ENCODE measurements at places on chromosomes 1 and 21.

DNA sequence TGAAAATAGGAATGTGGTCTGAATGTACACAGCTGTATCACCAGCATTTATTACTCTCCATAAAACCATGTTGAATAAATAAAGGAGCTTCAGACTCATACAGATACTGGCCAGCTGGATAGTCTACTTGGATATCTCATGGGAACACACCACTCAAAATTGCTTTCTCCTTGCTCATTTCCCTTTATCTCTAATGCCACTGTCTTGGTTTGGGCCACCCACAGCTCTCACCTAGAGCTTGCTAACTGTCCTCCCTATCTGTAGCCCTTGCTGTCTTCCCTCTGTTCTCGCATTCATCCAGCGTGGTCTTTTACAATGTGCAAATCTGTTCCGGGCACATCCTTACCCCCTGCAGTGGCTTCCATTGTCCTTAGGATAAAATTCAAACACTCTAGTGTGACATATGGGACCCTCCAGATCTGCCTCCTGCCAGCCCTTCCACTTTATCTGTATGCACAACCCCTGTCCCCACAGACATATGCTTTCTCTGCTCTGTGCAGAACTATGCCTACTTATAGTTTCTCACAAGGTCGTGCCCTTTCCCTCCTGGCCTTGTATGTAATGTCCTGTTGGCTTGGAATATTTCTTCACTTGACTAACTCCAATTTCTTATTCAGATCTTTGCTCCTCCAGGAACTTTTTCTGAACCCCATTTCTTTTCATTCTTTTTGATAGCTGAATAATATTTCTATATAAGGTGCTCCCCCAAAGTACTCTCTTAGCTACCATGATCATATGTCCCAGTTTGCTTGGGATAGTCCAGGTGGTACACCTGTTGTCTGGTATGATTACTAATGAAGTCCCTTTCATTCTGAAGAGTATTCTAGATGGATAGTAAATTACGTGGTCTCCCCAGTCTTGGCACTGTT lies 2.9 kb downstream of the FLVCR1 start:
- no peaks in the 10 kb centered on the region for H3K27me3 ChIP-seq
- H3K4me1 ChIP-seq, result no peaks in the 10 kb centered on the region
- peak; percentile 94 for DNase-seq

DNA sequence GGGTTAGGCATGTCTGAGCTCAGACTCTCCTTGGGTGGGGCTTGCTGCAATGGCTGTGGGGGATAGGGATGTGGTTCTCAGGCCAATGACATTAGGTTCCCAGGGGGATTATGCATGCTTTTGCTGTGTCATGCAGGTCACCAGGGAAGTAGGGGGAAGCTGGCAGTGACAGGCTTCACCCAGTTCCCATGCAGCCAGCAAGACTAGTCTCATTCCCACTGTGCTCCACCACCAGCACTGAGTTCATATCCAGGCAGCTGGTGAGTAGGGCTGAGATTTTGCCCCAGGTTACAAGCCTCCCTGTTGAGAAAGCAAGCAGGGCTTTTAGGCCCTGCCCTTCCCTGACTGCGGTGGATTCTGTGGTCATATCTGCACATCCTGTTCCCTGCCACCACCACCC lies 32.1 kb upstream of the PLA2G5 start:
- peak; percentile 57 for DNase-seq
- no peaks in the 10 kb centered on the region for H3K27me3 ChIP-seq
- no peak overlapping the region for H3K4me3 ChIP-seq
- no peaks in the 10 kb centered on the region for H3K36me3 ChIP-seq
- no peak overlapping the region for H3K27ac ChIP-seq

DNA sequence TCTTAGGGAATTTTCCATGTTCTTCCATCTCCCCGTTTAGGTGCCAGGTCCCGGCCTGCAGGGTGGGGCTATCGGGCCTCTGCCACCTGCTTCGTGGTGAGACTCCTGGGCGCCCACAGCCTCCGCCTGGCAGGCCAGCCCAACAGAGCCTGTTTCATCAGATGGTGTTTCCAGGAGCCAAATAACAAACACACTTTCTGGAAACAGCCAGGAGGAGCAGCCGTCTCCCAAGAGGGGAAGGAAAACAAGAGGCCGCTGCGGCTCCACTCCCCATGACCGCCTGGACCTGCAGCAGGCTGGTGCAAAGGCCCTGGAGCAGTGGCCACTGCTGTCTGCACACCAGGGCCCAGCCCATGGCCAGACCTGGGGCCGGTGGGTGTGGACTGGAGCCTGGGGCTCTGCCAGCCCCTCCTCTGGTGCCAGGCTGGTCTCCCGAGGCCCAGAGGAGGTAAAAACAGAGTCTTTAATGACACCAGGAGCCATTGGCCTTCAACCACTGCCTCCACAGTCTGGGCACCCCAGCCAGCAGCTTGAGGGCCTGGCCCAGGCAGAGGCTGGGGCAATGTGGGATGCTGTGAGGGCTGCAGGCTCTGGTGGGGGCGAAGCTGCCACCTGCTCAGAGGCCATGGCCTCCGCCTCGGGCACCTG lies 55.0 kb downstream of the SLX9 start:
- H3K4me1 ChIP-seq, result no peaks in the 10 kb centered on the region
- no peak overlapping the region for H3K27ac ChIP-seq

DNA sequence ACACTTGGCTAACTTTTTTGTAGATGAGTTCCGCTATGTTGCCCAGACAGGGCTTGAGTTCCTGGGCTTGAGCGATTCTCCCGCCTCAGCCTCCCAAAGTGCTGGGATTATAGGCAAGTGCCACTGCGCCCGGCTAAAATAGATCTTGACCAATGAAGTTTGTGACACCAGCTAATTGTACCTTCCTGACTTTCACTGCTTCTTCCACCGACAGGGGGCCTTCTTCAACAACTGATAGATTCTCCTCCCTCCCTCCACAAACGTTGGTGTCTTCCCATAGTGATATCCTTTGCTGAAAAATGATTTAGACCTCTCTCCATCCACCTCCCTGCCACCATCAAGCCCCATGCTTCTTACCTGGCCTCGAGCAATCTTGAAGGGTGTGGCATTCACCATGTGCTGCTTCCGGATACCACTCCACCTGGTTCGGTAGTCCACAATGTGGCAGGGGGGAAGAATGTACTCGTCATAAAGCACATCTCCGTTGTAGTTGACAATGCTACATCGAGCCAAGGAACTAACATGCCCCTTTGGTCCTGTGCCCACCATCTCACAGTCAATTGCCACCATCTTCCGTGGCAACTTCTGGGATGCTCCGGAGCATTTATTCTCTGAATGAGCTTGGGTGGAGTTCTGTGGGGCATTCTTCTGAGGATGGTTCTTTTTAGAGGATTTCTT lies 1.6 kb upstream of the METTL25B start:
- peak; percentile 85 for DNase-seq
- H3K36me3 ChIP-seq, result peaks cover 5% of the 10 kb centered on the region
- peaks cover 8% of the 10 kb centered on the region for H3K4me1 ChIP-seq

DNA sequence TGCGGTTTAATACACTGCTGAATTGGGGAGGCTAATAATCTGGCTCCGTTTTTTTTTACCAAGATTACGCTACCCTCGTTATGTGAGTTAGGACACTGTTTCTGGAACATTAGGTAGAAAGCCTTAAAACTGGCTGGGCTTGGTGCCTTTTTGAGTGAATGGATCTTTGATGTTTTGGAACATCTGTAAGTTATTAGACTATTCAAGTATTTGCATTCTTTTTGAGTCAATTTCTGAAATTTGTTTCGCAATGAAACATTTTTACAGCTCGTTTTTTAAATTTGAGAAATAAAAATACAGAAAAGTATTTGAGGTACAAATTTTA lies 106.9 kb downstream of the LTN1 start:
- no peaks in the 10 kb centered on the region for H3K4me1 ChIP-seq
- no peak overlapping the region for H3K4me3 ChIP-seq
- H3K36me3 ChIP-seq, result no peaks in the 10 kb centered on the region
- DNase-seq, result no peak

GRCh38 chr1:21685946-21686678 lies 17.0 kb upstream of the RAP1GAP start:
- no peak for DNase-seq
- no peaks in the 10 kb centered on the region for H3K4me1 ChIP-seq
- H3K27me3 ChIP-seq, result no peaks in the 10 kb centered on the region
- H3K4me3 ChIP-seq, result no peak overlapping the region
- peaks cover 2% of the 10 kb centered on the region for H3K36me3 ChIP-seq

DNA sequence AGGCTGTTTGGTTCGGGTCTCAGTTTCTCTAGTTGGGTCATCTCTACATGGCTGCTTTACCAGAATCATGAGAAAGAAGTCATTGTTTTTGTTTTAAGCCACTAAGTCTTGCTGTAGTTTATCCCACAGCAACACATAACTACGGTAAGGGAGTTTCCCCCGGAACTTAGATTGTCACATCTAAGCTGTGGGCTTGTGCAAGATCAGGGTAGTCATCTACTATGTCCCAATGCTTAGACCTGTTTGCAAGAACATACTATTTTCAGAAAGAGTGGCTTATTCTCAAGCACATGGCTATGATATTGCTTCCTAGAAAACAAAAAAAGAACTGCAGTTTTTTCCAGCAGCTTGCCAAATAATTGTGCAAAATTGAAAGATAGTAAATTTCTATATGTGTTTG lies 18.0 kb upstream of the OLIG2 start:
- DNase-seq, result no peak
- no peaks in the 10 kb centered on the region for H3K4me1 ChIP-seq
- H3K36me3 ChIP-seq, result no peaks in the 10 kb centered on the region
- H3K27me3 ChIP-seq, result no peaks in the 10 kb centered on the region
- no peak overlapping the region for H3K27ac ChIP-seq
- no peak overlapping the region for H3K4me3 ChIP-seq

- no peak overlapping the region for H3K4me3 ChIP-seq
- no peak for DNase-seq
- no peaks in the 10 kb centered on the region for H3K36me3 ChIP-seq
- H3K27me3 ChIP-seq, result no peaks in the 10 kb centered on the region
Observed at GRCh38 chr1:219365451-219365850, 191.8 kb downstream of the LYPLAL1 start.

DNA sequence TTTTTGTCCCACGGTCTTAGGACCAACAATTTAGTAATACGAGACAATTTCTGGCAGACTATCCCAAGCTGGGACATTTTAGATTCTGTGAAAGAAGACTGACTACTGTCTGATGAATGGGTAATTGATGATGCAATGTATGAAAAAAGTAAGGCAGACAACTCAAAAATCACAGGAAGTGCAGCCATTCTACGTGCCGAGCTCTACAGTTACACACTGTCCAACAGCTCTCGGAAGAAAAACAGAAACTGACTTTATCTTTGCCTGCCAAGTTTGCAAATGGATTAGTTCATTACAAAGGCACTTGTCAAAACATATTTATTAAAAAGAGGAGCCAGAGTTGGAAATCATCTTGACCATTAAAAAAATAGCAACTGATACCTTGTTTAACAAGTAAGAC lies 31.3 kb downstream of the ZBTB8B start:
- H3K4me1 ChIP-seq, result no peaks in the 10 kb centered on the region
- no peak for DNase-seq
- H3K27ac ChIP-seq, result no peak overlapping the region

DNA sequence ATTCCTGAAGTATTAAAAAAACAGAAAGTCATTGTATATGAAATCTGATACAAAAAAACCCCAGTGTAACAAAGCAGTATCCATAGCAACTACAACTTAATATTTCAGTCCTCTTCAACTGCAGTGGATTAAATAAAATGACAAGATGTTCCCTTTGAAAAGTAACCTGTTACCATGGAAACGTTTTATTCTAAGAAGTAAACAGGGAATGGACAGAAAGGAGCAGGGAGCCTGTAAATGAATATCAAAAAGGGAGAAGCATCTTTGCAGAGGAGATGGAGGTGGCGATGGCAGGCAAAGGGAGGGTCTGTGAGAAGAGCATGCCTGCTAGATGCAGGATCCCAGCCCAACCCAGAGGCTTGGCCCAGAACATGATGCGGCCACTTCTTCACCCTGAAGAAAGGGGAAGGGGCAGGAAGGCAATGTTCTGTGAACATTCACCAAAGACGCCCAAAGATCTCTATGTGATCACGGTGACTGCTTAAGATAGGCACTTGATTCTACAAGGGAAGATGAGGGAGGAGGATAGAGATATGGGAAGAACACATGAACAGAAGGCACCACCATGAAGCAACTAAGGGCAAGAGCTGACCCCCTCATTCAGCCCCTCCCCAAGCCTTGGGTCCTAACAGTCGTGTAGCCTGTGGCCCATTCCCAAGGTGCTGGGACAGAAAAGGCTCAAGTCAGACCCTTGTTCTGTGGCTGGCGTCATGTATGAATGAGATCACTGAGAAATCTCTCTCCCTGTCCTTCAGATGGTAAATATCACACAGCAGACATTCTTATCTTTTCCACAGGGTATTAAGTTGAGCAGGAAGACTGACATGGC lies 200.0 kb downstream of the SLC45A1 start:
- no peaks in the 10 kb centered on the region for H3K36me3 ChIP-seq
- peak; percentile 21 for DNase-seq
- H3K27me3 ChIP-seq, result no peaks in the 10 kb centered on the region
- H3K4me3 ChIP-seq, result no peak overlapping the region
- H3K4me1 ChIP-seq, result no peaks in the 10 kb centered on the region
- no peak overlapping the region for H3K27ac ChIP-seq

- no peak overlapping the region for H3K27ac ChIP-seq
- no peak overlapping the region for H3K4me3 ChIP-seq
- no peaks in the 10 kb centered on the region for H3K27me3 ChIP-seq
- no peak for DNase-seq
- H3K4me1 ChIP-seq, result peaks cover 12% of the 10 kb centered on the region
- no peaks in the 10 kb centered on the region for H3K36me3 ChIP-seq
Observed at GRCh38 chr1:204067935-204068334, 5.0 kb upstream of the SOX13 start.

- no peak overlapping the region for H3K4me3 ChIP-seq
- H3K27me3 ChIP-seq, result no peaks in the 10 kb centered on the region
- H3K27ac ChIP-seq, result no peak overlapping the region
- DNase-seq, result peak; percentile 52
Observed at GRCh38 chr1:165816826-165817497, 10.5 kb upstream of the UCK2 start.

- H3K27me3 ChIP-seq, result no peaks in the 10 kb centered on the region
- no peaks in the 10 kb centered on the region for H3K4me1 ChIP-seq
- no peaks in the 10 kb centered on the region for H3K36me3 ChIP-seq
- no peak for DNase-seq
- H3K27ac ChIP-seq, result no peak overlapping the region
Observed at GRCh38 chr1:226047495-226047894, 15.0 kb upstream of the H3-3A start.

DNA sequence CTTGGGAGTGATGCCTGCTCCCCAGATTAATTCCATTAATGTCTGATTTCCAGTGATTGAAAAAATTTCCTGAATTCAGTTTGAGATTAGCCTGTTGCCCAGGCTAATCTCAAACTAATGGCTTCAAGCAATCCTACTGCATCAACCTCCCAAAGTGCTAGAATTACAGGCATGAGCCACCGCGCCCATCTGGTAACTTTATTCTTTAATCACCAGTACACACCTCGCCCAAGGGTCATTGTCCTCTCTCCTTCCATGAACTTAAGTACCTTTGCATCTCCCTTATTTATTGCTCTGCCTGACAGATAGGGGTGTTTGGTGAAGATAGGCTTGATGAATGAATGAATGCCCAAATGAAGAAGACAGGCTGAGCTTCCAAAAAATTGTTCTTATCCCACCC lies 366.5 kb downstream of the SIPA1L2 start:
- DNase-seq, result no peak
- H3K36me3 ChIP-seq, result no peaks in the 10 kb centered on the region

- no peak overlapping the region for H3K27ac ChIP-seq
- no peak overlapping the region for H3K4me3 ChIP-seq
- H3K27me3 ChIP-seq, result no peaks in the 10 kb centered on the region
- no peaks in the 10 kb centered on the region for H3K36me3 ChIP-seq
- H3K4me1 ChIP-seq, result peaks cover 3% of the 10 kb centered on the region
Observed at GRCh38 chr1:7380712-7381111, 390.4 kb upstream of the VAMP3 start.

Data from mesendoderm (in vitro differentiated cells).